ENCODE measurements at places on chromosomes 13 and 19.

GRCh38 chr19:53881482-53882390, at the start of gene PRKCG:
PRKCG (plus strand) TSS chr19:53882197; CDS start chr19:53882495, 298 bp downstream.
- peak; percentile 59 for DNase-seq

- DNase-seq, result no peak
Measured at GRCh38 chr13:64164435-64164834, 2748.8 kb upstream of the PCDH20 start.

DNA sequence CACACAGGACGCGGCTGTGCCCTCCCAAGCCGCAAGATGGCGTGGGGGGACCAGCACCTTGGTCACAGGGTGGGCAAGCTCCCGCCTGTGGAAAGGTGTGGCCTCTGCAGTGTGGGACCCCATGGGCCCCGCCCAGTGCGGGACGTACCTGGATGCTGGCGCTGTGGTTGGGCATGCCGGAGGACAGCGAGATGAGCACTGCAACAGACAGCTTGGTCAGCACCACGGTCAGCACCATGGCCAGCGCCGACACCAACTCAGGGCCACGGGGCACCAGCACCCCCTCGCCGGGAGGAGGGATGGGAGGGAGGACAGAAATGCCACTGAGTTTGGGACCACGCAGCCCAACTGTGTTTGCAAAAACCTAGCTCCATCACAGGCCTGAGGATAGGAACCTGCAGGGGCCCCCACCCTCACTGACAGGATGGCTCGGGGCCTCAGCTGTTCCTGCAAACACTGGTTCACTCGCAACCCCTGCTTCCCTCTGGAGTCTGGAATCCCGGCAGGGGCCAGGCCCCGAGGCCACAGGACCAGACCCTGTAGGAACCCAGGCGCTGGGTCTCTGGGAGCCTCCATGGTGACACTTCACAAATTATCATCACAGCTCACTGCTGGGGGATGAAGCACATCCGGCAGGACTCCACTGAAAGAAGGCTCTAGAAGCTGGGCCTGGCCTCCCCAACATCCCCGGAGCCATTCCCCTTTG, 27.1 kb downstream of the IZUMO4 start:
- no peak for DNase-seq

DNA sequence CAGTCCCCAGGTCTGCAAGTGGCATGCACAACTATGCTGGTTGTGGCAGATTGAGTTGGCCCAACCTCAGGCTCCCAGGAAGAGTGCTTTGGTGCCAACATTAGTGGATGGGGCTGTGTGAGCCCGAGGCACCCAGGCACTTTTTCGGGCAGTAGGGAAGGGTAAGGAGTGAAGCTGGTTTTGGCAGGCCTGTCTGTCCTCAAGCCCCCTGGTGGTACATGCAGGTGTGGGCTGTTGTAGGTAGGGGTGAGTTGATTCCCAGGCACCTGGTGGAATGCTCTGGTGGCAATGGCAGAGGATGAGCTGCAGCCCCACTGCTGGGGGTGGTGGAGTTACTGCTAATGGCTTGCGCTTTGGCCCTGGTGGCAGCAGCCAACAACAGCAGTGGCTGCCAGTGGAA, 723.7 kb upstream of the SLITRK1 start:
- DNase-seq, result no peak

- DNase-seq, result no peak
Measured at GRCh38 chr19:28465371-28466086, 747.4 kb downstream of the UQCRFS1 start.

DNA sequence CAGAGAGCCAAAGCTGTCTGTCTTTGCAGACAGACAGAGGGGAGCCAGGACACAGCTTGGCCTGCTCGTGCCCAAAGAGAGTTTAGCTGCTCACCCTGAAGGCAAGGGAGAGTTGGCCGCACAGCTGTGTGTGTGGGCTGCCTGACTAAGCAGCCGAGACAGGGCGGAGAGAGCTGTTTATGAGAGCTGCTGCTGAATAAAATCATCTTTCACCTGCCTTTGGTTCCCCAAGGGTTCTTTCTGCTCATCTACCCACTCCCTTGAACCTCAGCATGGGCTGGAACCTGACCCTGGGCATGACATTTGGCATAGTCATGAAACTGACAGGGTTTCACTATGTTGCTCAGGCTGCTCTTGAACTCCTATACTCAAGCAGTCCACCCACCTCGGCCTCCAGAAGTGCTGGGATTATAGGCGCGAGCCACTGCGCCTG, 98.2 kb downstream of the RBM26 start:
- peak; percentile 9 for DNase-seq

GRCh38 chr13:113295776-113296175, 1.3 kb upstream of the LAMP1 start:
- no peak for DNase-seq

DNA sequence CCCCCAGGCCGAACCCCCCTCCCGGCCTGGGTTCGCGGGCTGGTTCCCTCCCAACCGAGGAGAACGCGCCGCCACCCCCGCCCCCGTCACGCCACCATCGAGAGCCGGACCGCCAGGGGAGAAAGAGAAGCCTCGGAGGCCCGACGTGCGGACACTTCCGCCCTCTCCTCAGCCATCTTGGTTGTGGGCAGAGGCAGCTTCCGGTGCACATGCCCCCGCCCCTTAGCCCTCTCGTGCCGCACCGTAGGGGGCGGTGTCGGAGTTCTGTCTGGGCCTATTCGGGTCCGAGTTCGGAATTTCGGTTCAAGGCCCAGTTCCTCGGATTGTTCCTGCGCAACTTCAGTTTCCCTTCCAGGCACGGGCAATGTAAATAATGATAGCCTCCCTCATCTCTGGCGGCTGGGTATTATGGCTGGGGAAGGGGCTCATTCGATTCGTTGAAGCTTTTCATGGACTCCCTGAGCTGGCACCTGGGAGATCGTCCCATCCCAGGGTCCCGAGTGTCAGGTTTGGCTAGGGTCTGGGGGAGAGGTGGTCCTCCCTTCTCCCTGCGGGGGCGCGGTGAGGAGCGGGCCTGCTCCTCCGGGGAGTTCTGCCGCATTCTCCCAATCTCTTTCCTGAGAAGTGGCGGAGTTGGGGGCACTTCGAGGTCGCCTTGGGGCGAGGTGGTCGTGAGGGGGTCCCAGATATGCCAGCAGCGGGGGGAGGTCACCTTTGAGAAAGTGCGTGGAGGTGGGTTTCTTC, at the start of the genes IER2 and STX10:
TSS of gene IER2 (plus strand) at position 225 of the 744 bp plus-strand sequence. CDS start 2,776 bp downstream, outside the sequence.
TSS of gene STX10 (minus strand) at position 189 of the 744 bp plus-strand sequence. CDS start 202 bp downstream, outside the sequence.
- DNase-seq, result peak; percentile 96

GRCh38 chr13:87894059-87894458, 222.9 kb downstream of the SLITRK5 start:
- DNase-seq, result no peak

GRCh38 chr13:31073859-31074718, 87.6 kb downstream of the HSPH1 start:
- DNase-seq, result peak; percentile 90

GRCh38 chr13:113499936-113500335, 9.4 kb upstream of the DCUN1D2 start:
- no peak for DNase-seq

GRCh38 chr13:27678306-27679040, 56.8 kb downstream of the POLR1D start:
- no peak for DNase-seq

- DNase-seq, result no peak
Measured at GRCh38 chr19:16429066-16429758, 42.6 kb downstream of the EPS15L1 start.

DNA sequence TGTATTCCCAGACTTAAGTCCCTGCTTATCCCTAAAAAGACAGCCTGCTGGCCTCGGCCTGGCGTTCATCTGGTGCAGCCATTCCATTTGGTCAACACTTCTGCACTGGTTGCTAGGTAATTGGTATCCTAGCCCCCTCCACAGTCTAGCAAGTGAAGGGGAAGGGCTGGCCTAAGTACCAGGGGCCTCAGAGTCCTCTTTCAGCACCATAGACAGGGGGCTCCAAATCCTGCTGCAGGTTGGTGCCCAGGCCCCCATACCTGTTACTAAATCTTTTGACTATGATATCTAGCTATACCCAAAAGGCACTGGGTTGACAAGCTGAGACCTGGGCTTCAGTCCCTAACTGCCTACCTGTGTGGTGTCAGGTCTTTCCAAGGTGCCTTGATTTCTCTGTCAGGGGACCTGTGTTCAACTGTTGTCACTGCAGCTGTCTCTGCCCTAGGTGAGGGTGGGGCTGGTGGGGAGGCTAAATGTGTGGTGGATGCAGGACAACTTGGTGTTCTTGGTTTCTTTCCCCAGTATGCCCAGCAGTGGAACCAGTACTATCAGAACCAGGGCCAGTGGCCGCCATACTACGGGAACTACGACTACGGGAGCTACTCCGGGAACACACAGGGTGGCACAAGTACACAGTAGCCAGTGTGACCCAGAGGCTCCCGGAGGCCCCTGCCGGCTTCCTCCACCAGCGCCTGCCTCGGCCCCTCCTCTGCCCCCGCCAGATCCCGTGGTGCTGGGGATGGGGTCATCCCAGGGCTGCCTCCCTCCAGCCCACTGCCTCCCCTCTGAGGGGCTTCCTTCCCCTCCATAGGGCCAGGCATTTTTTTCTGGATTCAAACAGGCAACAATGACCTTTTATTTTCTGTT, 3.8 kb upstream of the CCDC97 start:
- DNase-seq, result no peak

DNA sequence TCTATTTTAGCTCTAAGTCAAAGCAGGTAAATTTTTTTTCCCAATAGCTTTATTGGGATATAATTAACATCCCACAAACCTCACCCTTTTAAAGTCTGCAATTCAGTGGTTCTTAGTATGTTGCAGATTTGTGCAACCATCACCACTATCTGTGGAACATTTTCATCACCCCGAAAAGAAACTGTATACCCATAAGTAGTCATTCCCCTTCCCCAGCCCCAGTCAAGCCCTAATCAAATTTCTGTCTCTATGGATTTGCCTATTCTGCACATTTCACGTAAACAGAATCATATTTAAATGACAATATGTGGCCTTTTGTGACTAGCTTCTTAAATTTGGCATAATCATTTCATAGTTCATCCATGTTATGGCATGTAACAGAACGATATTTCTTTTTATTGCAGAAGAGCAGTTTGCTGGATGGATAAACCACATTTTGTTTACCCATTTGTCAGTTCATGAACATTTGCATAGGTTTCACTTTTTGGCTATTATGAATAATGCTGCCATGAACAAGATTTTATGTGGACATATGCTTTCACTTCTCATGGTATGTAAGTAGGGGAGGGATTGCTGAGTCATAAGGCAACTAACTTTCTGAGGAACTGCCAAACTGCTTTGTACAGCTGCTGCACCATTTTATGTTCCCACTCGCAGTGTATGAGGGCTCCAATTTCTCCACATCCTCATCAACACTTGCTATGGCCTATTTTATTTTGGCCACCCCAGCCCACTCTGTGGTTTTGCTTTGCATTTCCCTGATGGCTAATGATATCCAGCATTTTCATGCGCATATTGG, 10.9 kb downstream of the SLC46A3 start:
- DNase-seq, result peak; percentile 56

DNA sequence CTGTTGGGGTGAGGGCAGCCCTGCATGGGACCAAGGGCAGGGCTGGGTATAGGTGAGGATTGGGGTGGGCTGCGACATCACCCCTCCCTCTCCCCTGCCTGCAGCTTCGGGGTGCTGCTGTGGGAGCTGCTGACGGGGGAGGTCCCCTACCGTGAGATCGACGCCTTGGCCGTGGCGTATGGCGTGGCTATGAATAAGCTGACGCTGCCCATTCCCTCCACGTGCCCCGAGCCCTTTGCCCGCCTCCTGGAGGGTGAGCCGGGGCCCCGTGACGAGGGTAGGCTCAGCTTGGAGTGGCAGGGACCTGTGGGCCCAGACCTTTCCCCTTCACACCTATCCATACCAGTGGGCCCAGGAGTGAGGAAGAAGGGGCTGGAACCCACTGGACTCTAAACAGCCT, 13.2 kb downstream of the MAP3K10 start:
- no peak for DNase-seq

- DNase-seq, result no peak
Measured at GRCh38 chr19:45801603-45802175, 9.0 kb upstream of the DMWD start.

DNA sequence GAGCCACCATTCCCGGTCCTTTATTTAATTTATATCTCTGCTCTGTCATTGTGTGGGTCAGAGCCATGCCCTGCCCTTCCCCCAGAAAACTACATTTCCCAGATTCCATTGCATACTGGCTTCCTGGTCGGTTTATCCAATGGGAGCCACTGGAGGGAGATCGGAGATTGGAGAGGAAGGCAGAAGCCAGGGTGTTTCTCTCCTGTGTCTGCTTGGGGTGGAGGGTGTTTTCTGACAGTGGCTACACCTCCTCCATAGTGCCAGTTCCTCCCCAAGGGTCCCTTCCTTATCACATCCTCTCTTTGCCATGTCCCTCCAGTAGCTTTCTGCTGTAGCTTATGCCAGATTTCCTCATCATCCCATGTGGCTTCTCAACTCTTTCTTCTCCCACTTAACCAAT, 19.0 kb downstream of the OLFM2 start:
- peak; percentile 68 for DNase-seq

DNA sequence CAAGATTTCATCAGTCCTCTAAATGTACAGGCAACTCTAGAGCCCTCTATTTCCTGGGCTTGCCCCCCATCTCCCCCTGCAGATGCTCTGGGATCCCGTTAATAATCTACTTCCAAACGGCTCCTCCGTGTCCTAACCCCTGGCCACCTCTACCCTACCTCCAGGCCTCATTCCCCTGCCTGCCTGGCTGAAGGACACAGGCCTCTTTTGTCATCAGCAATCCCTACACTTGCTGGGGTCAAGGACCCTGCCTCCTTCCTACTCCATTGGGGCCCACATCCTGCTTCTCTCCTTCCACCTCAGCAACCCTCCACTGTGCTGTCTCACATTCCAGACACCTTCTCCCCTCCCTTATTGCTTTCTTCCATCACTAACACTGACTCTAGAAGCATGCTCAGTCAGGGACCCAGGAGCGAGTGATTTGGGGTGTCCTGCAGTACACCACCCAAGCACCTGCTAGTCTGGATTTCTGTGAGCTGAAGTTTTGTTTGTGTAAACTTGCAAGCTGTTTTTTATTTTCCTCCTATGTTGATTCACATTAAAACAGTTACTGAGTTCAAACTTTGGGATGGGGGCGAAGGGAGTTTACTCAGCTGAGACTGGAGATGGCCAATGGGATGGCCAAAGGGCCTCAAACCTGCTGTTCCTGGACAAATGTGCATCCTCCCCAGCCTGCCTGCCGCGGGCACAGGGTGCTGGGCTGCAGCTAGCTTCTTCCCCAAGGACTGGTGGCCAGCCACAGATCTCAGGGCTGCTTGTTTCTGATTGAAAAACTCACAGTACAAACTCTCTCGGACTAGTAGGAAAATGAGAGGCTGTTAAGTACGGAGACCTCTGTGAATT, 314.7 kb downstream of the FOXO1 start:
- DNase-seq, result peak; percentile 29

GRCh38 chr13:31504918-31505317, 234.4 kb upstream of the RXFP2 start:
- no peak for DNase-seq

- DNase-seq, result peak; percentile 71
Measured at GRCh38 chr19:10655457-10656312, 1.5 kb downstream of the ILF3 start.

DNA sequence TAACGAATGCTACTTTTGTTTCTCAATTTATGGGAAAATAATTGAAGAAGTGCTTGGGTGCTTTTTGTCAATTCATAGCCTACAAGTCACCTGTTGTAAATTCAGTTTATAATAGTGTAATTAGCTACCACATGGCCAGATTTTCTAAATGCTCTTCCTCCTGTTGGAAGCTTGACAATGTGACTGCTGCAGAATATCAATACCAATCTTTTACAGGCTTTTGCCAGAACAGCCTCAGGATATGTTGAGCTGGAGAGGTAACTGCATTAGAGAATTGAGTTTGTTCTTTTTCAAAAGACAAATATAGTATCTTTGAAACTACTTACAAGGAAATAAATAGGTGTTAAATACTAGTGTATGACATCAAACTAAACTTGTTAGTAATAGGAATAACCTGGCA, 277.8 kb downstream of the POU4F1 start:
- DNase-seq, result no peak

Measured in eye (tissue), 1 donor.